ENCODE measurements at places on chromosomes 2 and 18.

DNA sequence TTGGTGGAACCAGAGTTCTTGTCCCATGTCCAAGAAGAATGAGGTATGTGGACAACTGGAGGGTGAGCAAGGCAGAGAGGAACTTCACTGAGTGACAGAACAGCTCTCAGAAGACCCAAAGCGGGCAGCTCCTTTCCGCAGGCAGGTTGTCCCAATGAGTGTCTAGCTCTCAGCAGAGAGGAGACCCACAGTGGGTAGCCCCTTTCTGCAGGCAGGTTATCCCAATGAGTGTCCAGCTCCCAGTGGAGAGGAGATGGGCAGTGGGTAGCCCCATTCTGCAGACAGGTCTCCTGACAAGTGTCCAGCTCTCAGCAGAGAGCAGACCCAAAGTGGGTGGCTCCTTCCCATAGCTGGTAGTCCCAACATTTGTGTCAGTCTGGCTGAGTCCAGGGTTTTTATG lies 69.6 kb downstream of the SRBD1 start:
- DNase-seq = no peak

GRCh38 chr2:113876503-113877387 lies 13.1 kb upstream of the ACTR3 start:
- no peak for DNase-seq

DNA sequence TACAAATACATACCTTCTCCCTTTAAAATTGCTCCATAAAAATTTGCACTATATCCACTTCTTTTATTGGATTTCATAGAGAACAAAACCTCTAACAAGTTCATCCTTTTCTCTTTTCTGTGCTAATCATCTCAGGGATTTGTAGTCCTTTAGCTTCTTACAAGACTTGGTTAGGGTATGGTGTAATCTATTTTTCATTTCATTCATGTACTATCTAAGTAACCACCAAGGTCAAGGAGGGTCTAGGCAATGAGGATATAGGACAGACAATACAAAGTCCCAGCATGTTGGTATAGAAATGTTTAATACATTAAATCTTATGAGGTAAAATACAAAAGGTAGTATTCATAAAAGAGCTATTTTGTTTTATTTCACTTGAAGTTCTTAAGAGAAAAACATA lies 17.5 kb downstream of the C2orf69 start:
- no peak for DNase-seq

DNA sequence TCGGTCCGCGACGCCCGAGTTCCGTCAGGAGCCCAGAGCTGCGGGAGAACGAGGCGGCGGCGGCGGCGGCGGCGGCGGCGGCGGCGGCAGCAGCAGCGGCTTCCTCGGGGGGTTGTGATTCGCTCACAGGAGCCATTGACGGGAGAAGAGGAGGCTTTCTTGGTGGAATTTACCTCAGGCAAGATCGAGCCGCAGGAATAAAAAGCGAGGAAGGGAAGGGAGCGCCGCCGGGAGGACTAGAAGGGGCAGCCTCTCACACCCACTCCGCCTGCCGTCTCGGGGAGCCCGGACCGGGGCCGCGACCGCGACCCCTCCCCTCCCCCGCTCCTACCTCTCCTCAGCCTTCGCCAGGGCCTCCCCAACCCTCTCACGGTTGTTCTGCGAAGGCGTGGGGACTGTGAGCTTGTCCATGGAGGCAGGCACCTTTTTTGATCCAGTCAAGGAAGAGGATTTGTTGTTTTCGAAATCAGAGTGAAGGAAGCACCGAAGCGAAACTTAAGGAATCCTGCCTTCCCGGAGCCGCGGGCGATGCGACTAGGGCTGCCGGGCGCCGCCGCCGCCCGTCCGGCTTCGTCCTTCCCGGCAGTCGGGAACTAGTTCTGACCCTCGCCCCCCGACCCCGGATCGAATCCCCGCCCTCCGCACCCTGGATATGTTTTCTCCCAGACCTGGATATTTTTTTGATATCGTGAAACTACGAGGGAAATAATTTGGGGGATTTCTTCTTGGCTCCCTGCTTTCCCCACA lies 506 bp downstream of the BMPR2 start:
- no peak for DNase-seq

GRCh38 chr18:5543036-5543680 lies 639 bp downstream of the EPB41L3 start:
- DNase-seq = no peak

DNA sequence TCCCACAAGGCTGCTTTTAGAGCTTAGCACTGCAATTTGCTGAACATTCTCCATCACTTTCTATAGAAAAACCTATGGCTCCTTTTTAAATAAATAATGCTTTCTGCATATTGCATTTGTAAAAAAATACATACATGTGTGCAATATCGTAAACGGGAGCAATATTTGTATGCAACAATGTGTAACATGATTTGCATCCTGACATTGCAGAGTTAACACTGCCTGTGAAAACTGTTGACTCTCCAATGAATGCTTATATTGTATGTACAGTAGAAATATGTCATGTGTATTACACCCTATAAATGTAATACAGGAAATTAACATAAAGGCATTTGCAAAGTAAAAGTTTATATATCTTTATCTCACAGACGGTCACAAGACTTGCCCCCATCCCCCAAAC lies 135.0 kb upstream of the PIEZO2 start:
- no peak for DNase-seq

GRCh38 chr2:69988086-69988635 lies 26.7 kb upstream of the ASPRV1 start:
- DNase-seq = no peak

GRCh38 chr2:80560326-80560725 lies 255.8 kb upstream of the LRRTM1 start:
- no peak for DNase-seq

DNA sequence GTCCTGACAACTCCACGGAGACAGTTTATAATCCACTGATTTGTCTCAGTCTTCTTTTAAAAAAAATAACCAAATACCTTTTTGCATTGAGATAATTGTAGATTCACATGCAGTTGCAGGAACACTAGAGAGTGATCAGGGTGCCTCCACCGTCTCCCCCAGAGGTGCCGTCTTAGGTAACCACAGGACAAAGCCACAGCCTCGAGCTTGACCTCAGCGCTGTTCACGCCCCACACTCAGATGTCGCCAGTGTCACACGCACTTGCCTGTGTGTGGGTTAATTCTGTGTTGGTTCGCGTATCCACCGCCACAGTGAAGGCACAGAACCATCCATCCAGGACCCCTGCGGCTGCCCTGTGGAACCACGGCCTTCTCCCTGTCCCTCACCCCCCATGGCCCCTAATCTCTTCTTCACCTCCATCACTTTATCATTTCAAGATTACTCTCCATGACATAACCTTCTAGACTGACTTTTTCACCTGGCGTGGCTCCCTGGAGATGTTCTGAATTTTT lies 295.0 kb upstream of the HDAC4 start:
- no peak for DNase-seq

GRCh38 chr2:14433946-14434495 lies 198.5 kb upstream of the LRATD1 start:
- no peak for DNase-seq

DNA sequence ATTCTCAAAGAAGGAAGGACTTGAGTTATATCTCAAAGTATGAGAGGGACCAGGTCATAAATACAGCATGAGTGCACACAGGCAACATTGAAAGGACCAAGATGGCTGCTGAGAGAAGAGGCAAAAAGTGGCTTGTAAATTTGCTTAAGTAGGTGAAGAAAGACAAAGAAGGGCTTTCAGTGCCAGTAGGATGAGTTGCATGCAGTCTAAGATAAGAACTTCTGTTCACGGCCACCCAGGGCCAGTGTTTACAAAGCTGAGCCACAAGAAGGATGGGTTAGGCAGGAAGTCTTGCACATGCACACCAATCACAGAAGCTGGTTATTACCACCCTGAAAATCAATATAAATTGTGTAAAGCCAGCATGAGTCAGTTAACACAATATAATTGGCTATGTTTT lies 3.1 kb upstream of the ABCB11 start:
- DNase-seq = no peak

DNA sequence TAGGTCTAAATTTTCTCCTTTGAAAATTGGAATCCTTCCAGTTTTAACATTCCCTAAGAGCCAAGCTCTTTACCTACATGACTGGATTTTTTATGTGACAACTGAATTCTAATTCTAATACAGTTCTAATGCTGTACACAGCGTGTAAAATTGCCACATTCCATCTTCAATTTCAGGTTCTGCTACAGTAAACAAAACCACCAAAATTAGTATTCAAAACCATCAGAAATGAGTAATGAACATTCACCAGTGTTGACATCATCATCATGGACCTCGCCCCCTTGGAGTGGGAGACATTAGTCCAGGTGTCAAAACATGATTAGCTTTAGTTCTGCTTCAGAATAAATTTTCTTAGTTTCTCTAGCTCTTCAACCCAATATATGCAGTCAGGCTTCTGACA lies 133.6 kb downstream of the MBD2 start:
- DNase-seq = no peak

- no peak for DNase-seq
These were observed 451.4 kb downstream of the EIPR1 start for GRCh38 chr2:2926009-2926857.

DNA sequence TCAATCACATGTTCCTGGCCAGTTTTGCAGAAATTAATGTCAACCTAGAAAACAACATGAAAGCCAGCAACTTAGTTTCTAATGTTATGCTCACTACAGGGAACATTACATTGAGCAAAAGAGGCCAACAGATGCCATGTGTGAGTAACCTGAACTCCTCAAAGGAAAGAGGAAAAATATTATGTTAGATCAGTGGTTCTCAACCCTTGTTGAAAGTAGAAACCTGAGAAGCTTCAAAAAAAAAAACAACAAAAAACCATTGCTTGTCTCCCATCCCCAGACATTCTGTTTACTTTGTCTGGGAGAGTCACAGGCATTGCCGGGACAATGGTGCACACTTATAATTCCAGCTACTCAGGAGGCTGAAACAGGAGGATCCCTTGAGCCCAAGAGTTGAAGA lies 57.7 kb downstream of the METTL4 start:
- DNase-seq = no peak

GRCh38 chr2:149651229-149651628 lies 63.7 kb upstream of the MMADHC start:
- DNase-seq = no peak

- DNase-seq = no peak
These were observed 48.2 kb downstream of the SLC14A2 start for GRCh38 chr18:45663403-45664045.

- DNase-seq = no peak
These were observed 35.6 kb downstream of the ACTR2 start for GRCh38 chr2:65263262-65263661.

DNA sequence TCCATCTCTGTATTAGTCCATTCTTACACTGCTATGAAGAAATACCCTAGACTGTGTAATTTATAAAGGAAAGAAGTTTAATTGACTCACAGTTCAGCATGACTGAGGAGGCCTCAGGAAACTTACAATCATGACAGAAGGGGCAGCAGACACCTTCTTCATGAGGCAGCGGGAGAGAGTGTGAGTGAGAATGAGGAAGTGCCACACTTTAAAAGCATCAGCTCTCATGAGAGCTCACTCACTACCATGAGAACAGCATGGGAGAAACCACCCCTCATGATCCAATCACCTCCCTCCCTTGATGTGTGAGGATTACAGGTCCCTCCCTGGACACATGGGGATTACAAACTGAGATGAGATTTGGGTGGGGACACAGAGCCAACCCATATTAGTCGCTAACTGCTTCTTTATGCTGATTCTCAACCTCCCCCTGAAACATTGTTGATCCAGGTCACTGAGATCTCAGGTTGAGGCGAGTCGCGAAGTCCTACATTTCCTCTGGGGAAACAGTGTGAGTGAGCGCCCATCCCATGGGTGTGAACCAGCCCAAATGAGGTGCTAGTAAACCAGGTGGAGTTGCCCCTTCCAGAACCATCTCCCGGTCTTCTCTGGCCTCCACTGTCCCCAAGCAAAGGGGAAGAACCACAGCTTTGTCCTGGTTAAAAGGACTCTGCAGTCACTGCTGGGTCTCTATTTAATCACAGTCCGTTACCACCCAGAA lies 123.8 kb downstream of the CAPN13 start:
- no peak for DNase-seq

GRCh38 chr18:10320791-10321190 lies 133.6 kb upstream of the APCDD1 start:
- DNase-seq = no peak

DNA sequence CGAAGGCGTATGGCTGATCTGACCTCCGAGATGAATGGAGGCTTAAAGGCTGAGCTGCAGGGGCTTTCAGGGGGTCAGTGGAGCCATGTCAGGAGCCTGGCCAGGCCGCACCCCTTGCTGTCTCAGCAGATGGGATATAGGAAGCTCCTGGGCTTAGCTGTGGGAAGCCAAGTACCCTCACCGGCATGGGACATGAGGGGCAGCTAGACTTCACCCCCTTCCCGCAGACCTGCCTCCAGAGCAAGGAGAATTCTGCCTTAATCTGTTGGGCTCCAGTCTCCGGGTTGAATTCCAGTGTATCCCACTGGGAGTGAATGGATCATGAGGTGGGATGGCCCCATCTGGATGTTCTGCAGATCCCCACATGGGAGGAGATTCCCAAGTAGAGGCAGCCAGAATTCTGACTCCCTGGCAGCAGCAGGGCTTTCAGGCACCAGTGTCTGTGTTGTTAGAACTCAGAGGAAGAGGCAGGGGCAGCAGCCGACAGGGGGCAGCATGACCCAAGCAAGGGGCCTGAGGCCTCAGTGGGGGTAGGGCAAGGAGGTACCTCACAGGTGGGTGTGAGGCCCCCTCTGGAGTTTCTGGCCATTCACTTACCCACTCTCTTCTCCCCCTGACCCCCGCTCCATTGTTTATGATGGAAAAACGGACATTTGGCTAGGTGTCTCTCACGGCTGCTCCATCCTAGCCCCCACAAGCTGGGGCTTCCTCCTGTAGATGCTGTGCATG lies 19.1 kb downstream of the CAPG start:
- DNase-seq = peak; percentile 36

DNA sequence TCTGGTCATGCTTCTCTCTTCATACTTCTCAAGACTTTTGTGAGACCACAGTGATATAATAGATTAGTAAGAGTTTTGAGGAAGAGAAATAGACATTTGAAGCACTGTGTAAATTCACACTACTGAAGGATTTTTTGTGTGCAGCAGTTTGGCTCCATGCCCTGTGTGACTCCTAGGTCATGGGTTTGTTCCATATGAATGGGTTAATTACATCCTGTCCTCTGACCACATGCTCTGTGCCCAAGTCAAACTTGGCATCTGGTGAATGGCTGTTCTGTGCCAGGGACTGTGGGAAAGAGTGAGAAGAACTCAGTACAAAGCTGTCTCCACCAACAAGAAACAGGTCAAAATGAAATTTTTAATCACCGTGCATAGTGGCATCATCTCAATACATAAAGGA lies 304.0 kb downstream of the LNPK start:
- no peak for DNase-seq

GRCh38 chr2:55159037-55159651 lies 72.9 kb downstream of the CLHC1 start:
- DNase-seq = no peak

GRCh38 chr2:75288760-75289159 lies 89.4 kb upstream of the TACR1 start:
- DNase-seq = peak; percentile 2

DNA sequence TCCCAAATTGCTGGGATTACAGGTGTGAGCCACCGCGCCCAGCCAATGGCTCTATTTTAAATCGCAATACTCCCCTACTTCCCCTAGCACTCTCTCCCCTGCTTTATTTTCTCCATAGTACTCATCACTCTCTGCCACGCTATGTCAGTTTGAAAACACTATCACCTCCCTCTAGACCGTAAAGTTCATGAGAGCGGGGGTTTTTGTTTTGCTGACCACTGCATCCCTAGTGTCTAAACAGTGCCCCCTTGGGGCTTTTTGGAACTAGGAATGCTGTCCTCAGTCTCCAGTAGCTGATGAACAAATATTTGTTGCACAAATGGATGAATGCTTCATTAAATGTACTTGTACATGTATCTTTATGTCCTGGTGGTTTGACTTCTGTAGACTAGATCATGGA lies 44.1 kb downstream of the ATOH8 start:
- DNase-seq = no peak
